ENCODE measurements at places on chromosomes 7 and 10.

GRCh38 chr10:78520737-78521430 lies 487.2 kb downstream of the RPS24 start:
- DNase-seq = no peak

- no peak for DNase-seq
Observed at GRCh38 chr10:13593535-13593934, 6.8 kb downstream of the PRPF18 start.

- DNase-seq = no peak
Observed at GRCh38 chr10:26540601-26541000, 102.5 kb downstream of the APBB1IP start.

- no peak for DNase-seq
Observed at GRCh38 chr10:46094931-46095750, 49.1 kb upstream of the MSMB start.

- DNase-seq = no peak
Observed at GRCh38 chr10:127999297-128000129, 92.6 kb downstream of the PTPRE start.

DNA sequence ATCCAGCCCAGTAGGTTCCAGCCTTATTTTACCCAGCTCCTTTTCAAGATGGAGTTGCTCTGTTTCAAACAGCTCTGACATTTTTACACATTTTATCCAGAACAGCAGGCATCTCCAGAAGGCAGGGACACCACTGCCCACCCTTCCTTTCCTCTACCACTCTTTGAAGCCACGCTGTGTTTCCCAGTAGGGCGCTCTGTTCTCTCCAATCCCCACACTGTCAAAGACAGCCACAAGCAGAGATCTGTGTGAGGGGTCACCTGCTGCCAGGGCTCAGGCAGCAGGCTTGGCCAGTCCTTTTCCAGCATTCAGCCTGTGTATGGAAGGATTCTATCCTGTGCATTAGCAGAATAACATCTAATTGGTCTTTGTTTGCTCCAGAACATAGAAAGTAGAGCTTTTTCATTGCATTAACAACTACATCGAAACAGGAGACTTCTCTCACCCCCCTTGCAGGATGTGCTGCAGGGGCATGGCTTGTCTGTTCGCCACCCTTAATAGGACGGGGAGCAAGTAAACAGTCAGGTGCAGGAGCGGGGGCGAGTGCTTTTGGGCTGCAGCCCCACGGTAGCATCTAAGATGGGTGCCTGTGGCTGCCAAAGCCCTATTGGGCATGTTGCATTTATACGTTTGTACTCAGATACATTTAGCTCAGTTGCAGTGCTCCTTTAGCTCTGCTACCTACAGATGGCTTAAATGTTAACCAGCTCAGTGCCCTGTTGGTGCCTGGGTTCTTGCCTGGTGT lies 326.1 kb downstream of the GALNT17 start:
- no peak for DNase-seq
